NCI-H774 (cell line): ENCODE measurements at places on chromosomes 1 and 21.

- no peak for DNase-seq
These were observed 99.6 kb upstream of the FBXO28 start for GRCh38 chr1:224014330-224014649.

GRCh38 chr21:42659416-42660117, 6.1 kb downstream of the PDE9A start:
- DNase-seq: no peak

GRCh38 chr1:66527686-66528085, 6.3 kb upstream of the SGIP1 start:
- DNase-seq: no peak

DNA sequence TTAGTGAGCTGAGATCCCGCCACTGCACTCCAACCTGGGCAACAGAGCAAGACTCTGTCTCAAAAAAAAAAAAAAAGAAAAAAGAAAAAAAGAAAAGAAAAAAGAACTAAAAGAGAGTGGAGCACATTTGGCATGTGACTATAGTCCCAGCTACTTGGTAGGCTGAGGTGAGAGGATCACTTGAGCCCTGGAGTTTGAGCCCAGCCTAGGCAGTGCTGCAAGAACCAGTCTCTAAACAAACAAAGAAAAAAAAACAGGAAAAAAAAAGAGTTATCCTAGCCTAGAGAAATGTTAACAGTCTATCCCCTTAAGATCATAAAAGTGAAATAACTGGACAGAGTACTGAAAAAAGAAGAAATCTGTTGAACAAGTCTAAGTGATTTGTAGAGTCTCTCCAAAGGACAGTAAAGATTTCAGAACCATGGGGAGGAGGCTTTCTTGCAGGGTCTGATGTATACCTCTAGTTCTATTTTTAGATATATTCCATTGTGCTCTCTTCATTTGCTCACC, 4.5 kb upstream of the PRDX1 start:
- DNase-seq: peak; percentile 59

DNA sequence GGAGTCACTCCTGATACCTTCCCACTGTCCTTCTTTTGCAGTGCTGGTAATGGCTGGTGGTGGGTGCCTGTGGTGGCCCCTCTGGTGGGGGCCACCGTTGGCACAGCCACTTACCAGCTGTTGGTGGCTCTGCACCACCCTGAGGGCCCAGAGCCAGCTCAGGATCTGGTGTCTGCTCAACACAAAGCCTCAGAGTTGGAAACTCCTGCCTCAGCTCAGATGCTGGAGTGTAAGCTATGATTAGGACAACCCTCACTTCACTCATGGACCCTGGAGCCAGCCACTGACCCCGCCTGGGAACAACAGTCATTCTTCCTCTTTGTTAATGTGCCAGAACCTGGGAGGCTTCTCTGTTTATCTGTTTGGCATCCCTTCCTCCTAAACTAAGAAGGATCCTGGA, 1.1 kb upstream of the ATP8B2 start:
- no peak for DNase-seq

GRCh38 chr1:116753312-116753711, 918 bp upstream of the CD2 start:
- no peak for DNase-seq

- no peak for DNase-seq
These were observed 325.8 kb downstream of the SMYD3 start for GRCh38 chr1:246181241-246181640.

GRCh38 chr1:6003568-6004411, 11.6 kb upstream of the NPHP4 start:
- no peak for DNase-seq

DNA sequence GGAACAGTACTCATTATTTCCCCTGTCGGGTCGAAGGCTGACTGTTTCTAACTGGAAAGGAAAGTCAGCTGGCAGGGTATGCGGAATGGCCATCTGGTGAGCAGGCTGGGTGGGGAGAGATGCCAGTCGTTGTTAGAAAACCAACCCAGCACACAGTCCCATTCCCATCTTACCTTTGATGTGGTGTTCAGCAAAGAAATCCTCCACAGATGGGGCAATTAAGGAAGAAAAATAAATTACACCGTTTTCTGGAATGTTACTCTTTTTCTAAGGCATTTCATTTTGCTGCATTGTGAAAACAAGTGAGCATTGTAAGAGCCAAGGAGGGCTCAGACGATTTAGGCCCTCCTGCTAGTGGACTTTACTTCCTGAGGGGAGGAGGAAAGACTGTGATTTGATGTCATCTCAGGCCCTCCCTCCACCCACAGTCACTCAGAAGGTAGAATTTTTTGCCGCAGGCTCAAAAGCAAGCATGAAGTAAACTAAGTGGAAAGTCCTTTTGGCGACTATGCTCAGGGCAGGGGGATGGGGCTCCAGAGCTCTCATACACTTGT, at the start of gene SLC16A4:
Gene SLC16A4 (minus strand): TSS at position 335 of the 554 bp plus-strand sequence. CDS start 1,703 bp downstream, outside the sequence.
- DNase-seq: no peak

- no peak for DNase-seq
These were observed 24.0 kb downstream of the COQ8A start for GRCh38 chr1:226964068-226964425.

DNA sequence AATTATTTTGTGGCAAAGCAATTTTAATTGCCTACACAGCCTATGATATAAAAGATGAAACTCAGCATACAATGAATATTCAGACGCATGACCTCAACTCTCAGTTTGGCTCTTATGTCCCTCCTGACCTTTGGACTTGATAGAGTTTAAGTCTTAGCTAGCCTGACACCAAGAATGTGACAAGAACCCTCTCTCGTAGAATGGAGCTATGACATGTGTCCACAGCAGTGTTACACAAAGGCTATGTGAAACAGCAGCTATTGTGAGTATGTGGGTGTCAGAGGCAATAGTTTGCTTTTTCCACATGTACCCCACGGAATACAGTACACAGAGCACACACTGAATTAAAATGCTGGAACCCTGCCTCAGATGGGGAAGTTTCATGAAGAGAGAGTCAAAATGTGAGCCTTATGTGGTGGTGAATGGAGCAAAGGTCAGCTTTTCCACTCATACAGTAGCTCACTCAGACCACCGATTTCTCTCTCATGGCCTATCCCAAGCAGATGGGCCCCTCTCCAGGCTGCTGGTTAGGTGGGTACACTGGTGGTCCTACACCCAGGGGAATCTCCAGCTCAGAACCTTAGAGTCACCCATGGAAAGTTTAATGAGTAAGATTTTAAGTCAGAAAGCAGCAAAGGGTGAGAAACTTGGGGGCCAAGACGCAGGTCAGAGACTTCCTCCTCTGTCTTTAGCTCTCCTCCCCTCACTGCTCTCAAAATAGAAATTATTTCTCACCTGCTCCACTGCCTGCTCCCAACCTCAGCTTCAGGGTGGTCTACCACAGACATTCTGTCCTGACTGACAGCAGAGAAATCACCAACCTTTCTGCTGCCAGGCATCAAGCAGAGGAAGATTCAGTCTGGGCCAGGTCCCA, 10.1 kb upstream of the XCL2 start:
- no peak for DNase-seq

- DNase-seq: no peak
These were observed 323.1 kb downstream of the HHIPL2 start for GRCh38 chr1:222224636-222225315.

- no peak for DNase-seq
These were observed 35.5 kb downstream of the C21orf91 start for GRCh38 chr21:17783481-17784179.

DNA sequence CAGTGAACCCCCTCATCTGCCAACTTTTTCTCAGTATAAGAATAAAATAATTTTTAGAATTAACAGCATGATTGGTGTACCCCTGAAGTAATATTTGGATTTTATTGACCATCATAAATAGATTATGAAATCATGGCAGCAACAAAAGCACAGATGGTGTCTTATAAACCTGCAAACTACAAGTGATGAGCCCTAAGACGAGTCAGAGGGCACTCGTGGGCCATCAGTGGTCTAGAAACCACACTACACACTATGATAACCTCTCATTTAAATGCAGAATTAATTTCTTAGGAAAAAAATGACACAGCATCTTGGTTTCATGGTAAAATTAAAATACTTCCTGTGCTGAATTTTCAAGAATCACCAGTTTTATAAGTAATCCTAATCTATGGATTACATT, 312.4 kb downstream of the PTBP2 start:
- no peak for DNase-seq

DNA sequence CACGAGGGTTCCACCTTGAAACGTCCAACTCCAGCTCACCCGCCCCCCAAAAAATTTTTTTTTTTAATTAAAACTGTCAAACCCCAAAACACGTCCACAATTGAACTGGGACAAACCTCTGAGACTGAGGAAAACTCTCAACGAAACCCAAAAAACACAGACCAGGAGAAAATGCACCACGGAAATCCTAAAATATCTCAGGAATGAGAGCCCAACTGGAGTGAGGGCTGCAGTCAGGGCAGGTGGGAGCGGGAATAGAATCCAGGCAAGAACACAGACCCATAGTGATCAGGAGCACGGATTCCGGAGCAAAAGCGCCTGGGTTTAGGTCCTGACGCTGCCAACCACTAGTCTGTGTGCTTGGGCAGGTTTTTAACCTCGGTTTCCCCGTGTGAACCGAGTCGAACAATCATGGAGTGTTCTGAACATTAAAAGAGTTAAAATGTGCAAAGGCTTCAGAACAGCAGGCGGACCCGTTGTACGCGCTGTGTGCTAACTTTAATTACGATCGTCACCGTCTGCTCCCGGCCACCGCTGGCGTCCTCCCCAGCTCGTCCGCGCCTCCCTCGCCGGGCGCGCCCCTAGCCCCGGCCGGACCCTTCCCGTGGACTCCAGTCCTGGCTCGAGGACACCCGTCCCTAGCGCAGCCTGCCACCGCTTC, 624 bp downstream of the ARHGAP29 start:
- DNase-seq: no peak

DNA sequence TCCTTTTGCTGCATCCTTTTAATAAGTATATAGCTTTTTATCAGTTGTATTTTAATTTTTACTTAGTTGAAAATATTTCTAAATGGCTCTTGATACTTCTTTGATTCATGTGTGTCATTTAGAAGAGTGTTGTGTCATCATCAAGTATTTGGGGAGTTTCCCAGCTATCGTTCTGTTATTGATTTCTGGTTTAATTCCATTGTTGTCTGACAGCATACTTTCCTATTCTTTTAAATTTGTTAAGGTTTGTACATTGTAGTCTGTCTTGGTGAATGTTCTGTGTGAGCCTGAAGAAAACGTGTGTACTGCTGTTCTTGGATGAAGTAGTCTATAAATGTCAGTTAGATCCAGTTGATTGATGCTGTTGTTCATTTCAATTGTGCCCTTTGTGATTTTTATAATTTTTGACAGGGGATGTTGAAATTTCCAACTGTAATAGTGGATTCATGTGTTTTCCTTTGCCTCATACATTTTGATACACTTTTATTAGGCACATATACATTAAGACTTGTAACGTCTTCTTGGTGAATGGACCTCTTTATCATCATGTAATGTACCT, 24.8 kb downstream of the SDCCAG8 start:
- no peak for DNase-seq

GRCh38 chr21:31157756-31158155, 119.5 kb upstream of the KRTAP19-8 start:
- no peak for DNase-seq

- no peak for DNase-seq
These were observed 170.6 kb upstream of the ARHGEF16 start for GRCh38 chr1:3283849-3284248.

DNA sequence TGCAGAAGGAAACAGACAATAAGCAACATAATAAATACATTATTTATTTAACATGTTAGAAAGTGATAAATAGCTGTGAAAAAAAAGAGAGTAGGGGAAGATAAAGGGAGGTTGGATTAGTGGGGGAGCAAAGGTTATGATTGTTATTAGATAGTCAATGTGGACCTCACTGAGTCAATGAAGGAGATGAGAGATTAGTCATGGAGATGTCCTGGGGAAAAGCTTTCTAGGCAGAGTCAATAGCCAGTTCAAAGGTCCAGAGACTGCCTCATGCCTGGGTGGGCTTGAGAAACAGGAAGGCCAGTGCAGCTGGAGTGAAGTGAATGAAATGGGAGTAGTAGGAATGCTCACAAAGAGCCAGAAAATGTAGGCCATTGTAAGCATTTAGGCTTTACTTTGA, 187.1 kb upstream of the CACYBP start:
- DNase-seq: no peak

DNA sequence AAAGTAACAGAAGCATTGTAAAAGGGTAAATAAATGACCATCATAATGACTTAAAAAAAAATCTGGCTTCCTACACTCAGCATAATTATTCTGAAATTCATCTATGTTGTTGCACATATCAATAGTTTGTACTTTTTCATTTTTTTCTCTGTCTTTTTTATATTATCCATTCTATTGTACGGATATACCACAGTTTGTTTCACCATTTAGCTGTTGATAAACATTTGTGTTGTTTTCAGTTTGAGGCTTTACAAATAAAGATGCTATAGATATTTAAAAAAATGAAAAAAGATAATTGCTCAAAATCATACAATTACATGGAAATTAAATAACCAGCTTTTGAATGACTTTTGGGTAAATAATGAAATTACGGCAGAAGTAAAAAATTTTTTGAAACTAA, 31.9 kb downstream of the GPR88 start:
- no peak for DNase-seq

- DNase-seq: no peak
These were observed 352.3 kb downstream of the KCNH1 start for GRCh38 chr1:210781652-210782051.

- DNase-seq: peak; percentile 49
These were observed 8.6 kb downstream of the FMOD start for GRCh38 chr1:203342192-203342940.

DNA sequence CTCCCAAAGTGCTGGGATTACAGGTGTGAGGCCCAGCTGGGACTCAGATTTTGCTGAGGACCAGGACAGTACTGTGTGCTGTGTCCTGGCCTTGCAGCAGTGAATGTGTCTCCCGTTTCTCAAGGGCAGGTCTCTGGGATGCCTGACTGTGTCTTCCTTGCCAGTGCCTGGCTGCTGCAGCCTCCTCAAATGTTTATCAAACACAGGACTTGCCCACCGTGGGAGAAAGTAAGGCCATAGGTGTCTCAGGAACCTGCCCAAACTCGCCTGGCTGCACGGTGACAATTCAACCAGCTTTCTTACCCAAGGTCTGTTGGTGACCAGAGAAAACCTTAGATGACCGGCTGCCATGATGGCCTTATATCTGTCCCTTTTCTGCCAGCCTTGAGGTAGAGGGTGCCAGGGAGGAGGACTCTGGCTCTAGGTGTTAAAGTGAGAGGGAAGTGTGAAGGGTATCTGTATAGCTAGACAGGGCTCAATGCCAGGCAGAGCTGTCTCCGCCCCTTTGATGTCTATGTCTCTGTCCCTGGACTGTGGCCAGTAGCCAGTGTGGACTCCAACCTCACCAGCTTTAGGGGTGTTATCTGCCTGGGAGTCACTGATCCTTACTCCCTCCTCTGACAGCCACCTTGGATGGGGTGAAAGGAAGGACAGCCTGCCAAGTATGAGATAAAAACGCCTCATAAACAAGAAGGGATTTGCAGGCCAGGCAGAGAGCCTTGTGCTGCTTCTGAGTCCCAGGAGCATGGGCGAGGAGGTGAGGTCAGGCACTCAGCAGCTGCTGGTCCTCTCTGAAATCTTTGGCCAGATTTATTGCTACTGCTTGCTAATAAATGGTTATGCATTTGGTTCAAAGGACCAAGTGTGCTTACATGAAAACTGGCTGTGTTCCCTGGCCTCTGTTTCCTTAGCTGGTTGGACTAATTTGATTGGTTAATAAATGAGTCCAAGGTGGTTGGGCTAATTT, 22.3 kb downstream of the IL6R start:
- DNase-seq: no peak

GRCh38 chr1:172650474-172651193, 8.3 kb upstream of the FASLG start:
- DNase-seq: no peak

GRCh38 chr21:41895643-41896493, 16.7 kb upstream of the PRDM15 start:
- DNase-seq: no peak

GRCh38 chr1:208357644-208358507, 113.7 kb upstream of the PLXNA2 start:
- DNase-seq: no peak

GRCh38 chr1:104463126-104463697, 713.5 kb downstream of the AMY1C start:
- DNase-seq: no peak
